ENCODE measurements at places on chromosomes 16 and 17.

- DNase-seq: no peak
These were observed 580.3 kb upstream of the CA10 start for GRCh38 chr17:52738791-52739190.

GRCh38 chr17:58920773-58921172, 165.1 kb downstream of the PPM1E start:
- no peak for DNase-seq

DNA sequence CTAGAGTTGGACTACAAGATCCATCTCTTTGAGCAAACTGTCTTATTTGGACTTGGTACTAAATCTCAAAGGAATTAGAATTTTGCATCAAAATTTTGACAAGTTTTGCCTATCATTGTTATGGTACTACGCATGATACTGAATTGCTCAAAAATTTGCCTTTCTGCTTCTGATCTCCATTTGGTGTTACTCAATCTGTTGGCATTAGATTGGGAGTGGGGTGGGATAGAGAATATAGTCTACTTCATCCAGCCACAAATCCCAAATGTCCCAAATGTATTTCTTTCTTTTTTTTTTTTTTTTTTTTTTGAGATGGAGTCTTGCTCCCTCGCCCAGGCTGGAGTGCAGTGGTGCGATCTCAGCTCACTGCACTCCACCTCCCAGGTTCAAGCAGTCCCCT, 204.8 kb downstream of the TANC2 start:
- no peak for DNase-seq

GRCh38 chr17:38577244-38577643, 28.5 kb downstream of the SRCIN1 start:
- DNase-seq: no peak

- no peak for DNase-seq
These were observed at the start of gene PROCA1 for GRCh38 chr17:28711723-28712031. PROCA1 (minus strand) TSS chr17:28711888; CDS start chr17:28711660, 228 bp downstream.

DNA sequence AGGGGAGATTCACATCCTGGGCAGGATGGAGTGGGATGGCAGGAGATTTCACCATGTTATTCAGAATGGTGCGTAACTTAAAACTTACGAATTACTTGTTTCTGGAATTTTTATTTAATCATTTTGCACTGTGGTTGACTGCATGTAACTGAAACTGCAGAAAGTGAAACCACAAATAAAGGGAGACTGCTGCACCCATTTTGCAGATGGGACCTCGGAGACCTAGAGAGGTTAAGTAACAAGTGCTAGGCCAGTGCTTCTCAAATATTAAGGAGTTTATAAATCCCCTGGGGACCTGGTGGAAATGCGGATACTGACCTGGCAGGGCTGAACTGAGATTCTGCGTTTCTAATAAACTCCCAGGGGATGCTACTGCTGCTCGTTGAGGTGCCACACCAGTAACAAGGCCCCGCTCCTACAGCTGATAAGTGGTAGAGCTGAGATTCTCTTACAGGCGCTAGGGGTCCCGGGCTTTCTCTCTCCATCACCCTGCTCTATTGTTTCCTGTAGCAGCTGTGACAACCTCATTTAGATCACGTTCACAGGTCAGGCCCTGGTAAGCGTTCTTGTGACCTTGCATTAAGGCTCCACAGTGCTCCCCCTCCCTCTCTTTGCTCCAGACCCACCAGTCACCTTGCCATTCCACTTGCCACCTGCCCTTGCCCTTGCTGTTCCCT, 167.1 kb upstream of the CDH13 start:
- DNase-seq: no peak

GRCh38 chr16:15946257-15947044, 3.0 kb upstream of the ABCC1 start:
- DNase-seq: peak; percentile 91

DNA sequence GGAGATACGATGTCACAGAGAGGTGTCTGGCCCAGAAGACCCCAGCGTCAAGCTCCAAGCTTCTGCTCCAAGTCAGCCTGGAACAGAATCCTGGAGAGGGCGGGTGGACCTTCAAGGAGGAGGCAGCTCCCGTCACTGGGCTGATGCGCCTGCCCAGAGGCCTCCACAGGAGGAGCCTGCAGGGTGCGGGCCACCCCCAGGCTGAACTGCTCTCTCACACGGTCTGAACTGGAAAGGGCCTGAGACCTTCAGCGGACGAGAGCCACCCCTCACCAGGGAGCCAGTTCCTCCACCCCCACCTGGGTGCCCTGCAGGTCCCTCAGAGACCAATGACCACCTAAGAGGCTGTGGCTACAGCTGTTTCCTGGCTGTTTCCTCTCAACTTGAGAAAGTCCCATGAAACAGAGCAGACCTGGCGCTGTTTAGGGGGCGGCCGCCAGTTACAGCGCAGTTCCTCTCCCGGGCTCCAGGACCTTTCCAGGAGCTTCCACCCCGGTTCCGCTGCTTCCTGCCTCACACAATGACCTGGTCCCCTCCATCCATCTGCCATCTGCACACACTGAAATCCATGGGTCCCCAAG, 36.0 kb upstream of the KLHDC4 start:
- DNase-seq: no peak

DNA sequence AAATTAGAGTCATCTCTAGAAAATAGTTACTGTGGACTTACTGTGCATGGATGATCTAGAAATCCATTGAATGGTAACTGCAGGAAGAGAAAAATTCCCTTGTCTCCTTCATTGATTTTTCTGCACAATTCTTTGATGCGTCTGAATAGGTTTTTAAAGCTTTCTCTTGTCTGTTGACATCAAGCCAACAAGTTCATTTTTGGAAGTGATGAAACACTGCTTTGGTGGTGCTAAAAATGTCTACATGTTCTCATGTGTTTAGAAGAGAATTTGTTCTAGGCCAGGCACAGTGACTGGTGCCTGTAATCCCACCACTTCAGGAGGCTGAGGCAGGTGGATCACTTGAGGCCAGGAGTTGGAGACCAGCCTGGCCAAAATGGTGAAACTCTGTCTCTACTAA, 57.1 kb upstream of the AXIN2 start:
- DNase-seq: no peak

DNA sequence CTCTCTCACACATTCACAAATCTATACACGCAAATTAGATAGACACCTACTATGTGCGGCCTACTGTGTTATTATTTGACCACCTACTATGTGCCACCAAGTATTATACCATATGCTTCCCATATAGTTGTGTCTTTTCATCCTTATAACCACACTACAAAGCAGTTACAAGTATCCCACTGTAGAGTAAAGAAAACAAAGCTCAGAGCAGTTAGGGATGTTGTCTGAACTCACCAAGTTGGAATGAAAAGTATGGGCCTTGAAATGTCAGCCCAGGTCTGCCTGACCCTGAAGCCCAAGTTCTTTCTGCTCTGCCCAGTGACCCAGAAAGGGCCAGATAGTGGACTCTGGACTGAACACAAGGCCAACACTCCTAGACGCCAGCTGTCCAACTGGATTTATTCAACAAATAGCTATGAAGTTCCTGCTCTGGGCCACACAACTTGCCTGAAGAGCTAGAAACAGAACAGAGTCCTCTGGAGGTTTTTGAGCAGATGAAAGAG, 8.5 kb downstream of the KRT37 start:
- peak; percentile 93 for DNase-seq

DNA sequence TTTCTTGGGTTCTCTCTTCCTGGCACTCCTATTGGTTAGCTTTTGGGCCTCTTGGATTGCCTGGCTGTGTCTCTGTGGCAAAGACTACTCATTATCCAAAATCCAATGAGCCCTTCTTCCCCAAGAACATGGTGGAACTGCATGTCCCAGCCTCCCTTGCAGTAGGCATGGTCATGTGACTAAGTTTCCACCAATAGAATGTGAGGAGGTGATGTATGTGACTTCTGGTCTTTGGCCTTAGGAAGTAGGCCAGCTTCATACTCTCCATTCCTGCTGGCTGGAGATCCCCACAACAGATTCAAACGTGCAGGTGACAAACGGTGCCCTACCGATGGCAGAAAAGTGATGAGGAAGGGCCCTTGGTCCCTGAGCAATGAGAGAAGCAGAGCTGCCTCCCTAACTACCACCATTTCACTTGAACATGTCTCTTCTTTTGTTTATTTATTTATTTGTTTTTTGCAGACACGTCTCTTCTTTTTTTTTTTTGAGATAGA, 17.3 kb upstream of the SPN start:
- peak; percentile 89 for DNase-seq

DNA sequence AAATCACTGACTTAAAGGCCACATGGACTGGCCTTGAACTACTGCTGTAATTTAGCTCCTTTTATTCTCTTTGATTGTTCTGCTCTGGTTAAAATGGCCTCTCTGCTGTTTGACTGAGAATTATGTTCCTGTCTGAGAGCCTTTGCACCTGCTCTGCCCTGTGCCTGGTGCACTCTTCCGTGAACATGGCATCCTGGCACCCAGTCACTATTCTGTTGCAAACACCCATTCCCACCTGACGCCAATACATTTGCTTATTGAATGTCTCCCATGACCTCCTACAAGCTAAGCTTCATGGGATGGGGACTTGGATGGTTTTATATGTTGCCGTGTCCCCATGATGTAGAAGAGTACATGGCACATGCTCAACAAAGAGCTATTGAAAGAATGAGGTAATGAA, 20.1 kb downstream of the HSD17B2 start:
- no peak for DNase-seq

DNA sequence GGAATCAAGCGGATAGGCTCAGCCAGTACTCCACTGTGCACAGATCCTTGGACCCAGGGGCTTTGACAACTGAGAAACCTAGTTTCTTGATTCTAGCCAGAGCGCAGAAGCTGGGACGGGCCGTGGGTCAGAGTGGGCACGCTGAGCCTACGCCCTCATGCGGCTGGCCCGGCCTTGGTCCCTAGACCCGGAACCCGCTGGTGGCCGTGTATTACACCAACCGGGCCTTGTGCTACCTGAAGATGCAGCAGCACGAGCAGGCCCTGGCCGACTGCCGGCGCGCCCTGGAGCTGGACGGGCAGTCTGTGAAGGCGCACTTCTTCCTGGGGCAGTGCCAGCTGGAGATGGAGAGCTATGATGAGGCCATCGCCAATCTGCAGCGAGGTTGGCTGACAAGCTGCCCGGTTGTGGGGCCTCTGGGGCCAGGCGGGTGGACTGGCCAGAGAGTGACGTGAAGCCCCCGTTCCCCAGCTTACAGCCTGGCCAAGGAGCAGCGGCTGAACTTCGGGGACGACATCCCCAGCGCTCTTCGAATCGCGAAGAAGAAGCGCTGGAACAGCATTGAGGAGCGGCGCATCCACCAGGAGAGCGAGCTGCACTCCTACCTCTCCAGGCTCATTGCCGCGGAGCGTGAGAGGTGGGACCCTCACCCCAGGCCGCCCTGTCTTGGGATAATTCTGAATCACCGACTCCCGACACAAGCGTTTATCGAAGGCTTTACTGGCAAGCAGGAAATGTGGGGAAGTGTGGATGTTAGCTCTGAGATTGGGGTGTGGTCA, 946 bp downstream of the STUB1 start:
- peak; percentile 49 for DNase-seq

DNA sequence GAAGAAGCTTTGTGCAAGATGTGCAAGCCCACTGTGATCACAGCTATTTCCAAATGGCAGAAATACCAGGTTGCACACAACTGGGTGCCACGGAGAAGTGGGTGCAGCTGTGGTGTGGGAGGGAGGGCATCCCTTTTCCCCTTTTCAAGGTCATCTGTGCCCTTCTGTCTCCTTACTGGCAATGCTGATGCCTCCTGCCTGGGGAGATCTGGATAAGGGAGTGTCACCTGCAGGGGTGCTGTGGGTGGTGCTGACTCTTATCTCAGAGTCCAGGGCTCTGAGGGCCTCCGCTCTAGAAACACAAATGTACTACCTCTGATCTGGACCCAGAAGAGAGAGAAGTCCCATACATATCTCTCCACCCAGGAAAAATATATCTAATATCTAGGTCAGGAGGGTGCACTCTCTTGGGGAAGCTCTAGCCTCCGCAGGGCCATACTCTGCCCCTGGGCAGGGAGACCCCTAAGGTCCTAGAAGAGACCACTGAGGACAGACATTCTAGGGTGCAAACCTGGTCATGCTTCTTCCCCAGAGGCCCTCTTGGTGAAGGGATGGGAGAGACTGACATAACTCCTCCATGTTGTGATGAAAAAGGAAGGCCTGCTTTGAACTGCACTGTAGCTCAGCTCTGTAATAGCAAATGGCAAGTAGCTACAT, 18.5 kb downstream of the NPRL3 start:
- DNase-seq: no peak

GRCh38 chr17:50177983-50178834, 12.4 kb downstream of the SGCA start:
- peak; percentile 89 for DNase-seq

DNA sequence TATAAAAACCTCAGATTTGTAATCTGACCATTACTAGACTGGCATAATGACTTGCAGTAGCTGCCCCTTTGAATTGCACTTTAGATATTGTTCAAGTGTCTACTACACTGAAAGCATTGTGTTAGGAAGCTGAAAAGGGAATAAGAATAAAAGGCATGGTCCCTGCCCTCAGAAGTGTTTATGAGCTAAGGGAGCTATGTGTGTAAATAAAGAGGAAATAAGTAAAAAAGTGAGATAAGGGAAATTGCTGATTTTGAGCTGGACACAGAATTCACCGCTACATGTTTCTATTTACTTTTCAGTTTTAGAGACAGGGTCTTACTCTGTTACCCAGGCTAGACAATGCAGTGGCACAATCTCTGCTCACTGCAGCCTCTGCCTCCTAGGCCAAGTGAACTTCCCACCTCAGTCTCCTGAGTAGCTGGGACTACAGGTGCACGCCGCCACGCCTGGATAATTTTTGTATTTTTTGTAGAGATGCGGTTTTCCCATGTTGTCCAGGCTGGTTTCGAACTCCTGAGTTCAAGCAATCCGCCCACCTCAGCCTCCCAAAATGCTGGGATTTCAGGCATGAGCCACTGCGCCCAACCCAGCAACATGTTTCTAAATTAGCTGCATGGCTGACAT, 57.0 kb downstream of the GRB2 start:
- DNase-seq: no peak

DNA sequence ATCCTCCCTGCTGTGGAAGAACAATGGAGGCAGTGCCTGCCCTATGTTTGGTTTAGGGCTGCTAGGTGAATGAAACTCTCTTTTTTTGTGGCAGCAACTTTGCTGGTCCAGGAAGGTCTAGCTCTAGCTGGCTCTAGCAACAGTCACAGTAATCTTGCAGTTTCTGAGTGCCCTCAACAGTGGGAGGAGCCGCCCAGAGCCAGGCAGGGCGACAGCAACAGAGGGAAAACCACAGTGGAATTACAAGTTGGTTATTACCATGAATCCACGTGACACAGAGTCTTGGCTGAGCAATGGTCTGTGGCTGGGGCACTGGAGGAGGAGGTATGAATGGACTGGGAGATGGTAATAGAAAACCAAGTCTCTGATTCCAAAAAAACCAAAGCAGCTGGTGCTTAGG, 10.3 kb downstream of the HSPB9 start:
- no peak for DNase-seq

Measured in HepG2 (cell line).